Activated CD8-positive, alpha-beta T cell treated with anti-CD3 and anti-CD28 coated beads, Interleukin-2, amount 10 ng/mL, durations not matched to agents 7 days and 5 days (primary cell): ENCODE measurements at places on chromosomes 4 and X. TPM values are rescaled to one million over a fixed set of nuclear protein-coding genes. Genes with fewer than 3 reads are reported as not detected.
A peak's percentile ranks its signal among the peaks of the same experiment; 100 is the strongest.

ZNF518B gene
- 19.4 TPM for total RNA-seq

USP17L25 gene
- total RNA-seq, result not detected

PTTG2 gene
- total RNA-seq, result 2.2 TPM

CFAP99 gene
- not detected for total RNA-seq

APLN gene
- total RNA-seq, result 2.1 TPM

GDPD2 gene
- total RNA-seq, result 0.63 TPM

PHOX2B gene
- total RNA-seq, result not detected

PCDH19 gene
- total RNA-seq, result not detected

LDB2 gene
- total RNA-seq, result not detected

GRCh38 chr4:180664766-180665368 is 1578.3 kb upstream of the TENM3 start:
- DNase-seq, result peak; percentile 75

- DNase-seq, result no peak
Measured at GRCh38 chr4:144656850-144657249, 10.9 kb downstream of the HHIP start.

- no peak for DNase-seq
Measured at GRCh38 chr4:101287324-101287723, 60.0 kb downstream of the PPP3CA start.

DNA sequence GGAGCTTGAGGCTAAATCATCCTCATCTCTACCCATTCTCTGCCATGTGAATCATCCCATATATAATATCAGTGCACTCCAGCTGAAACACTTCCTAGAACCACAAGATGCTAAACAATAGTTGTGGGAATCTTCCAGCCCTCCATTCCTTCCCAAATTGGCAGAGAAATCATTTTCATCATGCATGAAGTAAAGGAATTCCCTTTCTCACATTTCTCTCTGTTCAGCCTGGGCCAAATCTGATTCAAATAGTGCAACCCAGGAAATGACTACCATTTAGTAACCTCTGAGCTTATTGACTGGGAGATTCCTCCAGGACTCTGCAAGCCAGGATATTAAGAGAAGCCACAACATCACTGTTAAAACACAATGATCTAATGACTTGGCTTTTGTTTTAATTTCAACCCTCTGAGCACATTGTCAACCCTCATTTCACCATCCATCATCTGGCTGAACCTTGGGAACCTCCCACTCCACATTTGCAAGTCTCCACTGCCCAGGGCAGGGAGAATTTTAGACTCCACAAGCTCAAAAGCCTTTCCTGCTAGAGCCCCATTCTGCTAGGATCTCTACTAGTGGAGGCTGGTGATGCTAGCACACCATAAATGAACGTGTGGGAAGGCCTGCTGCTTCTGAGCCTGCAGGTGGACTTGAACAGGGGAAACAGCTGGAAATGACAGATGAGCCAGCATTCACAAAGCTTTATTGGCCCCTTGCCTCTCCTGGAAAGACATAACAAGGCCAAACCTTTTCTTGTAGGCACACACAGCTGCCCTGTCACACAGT is 133.9 kb downstream of the TET2 start:
- DNase-seq, result no peak

GRCh38 chrX:36978886-36979285 is 29.3 kb upstream of the FAM47C start:
- no peak for DNase-seq

GRCh38 chrX:17566740-17567139 is 170.6 kb upstream of the SCML1 start:
- no peak for DNase-seq

GRCh38 chrX:153750127-153750774 is 13.8 kb upstream of the PLXNB3 start:
- DNase-seq, result no peak

GRCh38 chrX:49309401-49309981 is 6.0 kb downstream of the GAGE10 start:
- DNase-seq, result peak; percentile 22

DNA sequence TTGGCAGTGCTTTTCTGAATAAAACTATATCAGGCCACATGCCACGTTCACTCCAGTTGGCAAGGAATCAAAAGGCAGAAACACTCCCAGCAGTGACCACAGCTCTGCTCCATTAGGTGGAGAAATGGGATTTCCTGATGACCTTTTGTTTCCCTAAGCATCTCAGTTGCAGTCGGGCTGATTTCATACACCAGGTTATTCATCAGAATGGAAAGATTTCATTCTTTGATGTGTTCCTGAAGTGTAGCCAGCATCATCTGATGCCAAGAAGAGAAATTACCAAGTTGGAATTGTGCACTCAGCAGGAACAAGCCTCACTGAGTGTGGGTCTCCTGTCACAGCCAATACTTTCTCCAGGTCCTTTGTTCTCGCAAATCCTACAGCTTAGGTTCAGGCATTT is 193.7 kb downstream of the SPATA18 start:
- DNase-seq, result no peak

DNA sequence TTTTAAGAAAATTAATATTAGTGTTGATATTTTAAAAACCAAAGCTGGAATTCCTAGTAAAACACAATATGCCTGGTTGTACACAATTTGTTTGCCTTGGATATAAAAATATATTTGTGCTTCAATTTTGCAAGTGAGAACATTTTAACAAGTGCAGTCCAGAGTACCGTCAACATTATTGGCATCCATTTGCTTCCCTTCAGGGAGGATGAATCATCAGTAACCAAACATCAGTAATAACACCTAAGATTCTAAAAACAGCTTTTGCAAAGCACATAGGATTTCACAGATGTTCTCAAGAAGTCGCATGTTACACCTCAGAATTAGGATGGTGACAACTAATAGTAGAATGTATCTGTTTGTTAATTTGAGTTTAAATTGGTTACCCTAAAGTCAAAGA is 262.6 kb upstream of the BMP3 start:
- no peak for DNase-seq

DNA sequence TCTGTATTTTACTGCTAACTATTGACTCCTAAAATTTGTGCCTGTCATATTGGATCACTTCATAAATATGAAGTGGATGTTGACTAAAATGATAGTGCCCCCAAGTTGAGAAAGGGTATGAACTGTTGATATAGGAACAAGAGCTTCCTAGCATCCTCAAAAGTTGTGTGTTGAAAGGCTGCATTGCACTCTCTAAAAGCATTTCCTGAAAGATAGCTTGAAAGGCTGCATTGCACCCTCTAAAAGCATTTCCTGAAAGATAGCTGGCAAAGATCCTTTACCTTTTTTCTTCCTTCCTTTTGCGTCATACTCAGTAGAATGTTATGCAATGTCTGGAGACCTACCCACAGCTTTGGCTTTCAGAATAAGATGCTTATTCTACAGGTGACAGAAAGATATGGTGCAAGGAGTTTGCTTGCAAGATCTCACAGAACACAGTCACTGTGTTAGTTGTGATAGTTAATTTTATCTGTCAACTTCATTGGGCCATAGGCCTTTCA is 274.6 kb upstream of the GALNTL6 start:
- no peak for DNase-seq

- DNase-seq, result no peak
Measured at GRCh38 chr4:171235521-171235920, 577.7 kb upstream of the GALNTL6 start.

DNA sequence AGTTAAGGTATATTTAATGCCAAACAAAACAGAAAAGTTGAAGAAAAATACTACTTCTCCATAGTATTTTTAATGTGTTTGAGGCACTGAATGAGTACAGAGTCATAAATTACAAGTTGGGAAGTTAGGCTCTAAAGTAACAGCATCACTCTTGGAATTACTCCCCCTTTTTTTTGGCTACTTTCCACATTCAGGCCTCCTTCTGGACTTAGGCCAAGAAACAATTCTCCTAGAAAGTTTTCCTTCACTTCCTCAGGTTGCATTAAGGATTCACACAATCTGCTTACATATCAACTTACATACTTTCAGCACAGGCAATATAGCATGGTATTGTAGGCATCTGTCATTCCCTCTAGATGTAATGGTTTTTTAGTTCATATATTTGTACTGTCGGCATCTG is 52.1 kb downstream of the TMEM165 start:
- no peak for DNase-seq

- no peak for DNase-seq
Measured at GRCh38 chr4:2330091-2331042, 68.5 kb upstream of the MXD4 start.

DNA sequence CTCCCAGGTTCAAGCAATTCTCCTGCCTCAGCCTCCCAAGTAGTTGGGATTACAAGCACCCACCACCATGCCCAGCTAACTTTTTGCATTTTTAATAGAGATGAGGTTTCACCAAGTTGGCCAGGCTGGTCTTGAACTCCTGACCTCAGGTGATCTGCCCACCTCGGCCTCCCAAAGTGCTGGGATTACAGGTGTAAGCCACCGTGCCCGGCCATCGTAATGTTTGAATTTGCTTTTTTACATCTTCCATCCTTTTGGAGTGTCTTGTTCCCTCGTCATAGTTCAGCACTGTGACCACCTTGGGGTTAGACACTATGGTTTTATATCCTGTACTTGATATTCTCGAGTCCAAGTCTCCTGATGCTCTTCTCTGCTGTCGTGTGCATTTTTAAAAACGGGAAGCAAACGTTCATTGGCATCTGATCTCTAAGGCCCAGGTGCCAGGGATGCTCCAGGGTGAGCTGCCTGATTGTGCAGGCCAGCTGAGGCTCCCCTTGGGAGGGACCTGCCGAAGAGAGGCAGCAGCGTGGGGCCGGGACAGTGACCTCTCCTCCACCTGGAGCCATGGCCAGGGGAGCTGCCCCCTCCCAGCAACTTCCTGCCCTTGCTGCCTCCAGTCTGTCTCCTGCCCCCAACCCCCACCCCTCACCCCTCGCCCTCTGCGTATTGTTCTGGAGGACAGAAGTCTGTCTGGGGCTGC is 16.7 kb downstream of the DGKQ start:
- no peak for DNase-seq

DNA sequence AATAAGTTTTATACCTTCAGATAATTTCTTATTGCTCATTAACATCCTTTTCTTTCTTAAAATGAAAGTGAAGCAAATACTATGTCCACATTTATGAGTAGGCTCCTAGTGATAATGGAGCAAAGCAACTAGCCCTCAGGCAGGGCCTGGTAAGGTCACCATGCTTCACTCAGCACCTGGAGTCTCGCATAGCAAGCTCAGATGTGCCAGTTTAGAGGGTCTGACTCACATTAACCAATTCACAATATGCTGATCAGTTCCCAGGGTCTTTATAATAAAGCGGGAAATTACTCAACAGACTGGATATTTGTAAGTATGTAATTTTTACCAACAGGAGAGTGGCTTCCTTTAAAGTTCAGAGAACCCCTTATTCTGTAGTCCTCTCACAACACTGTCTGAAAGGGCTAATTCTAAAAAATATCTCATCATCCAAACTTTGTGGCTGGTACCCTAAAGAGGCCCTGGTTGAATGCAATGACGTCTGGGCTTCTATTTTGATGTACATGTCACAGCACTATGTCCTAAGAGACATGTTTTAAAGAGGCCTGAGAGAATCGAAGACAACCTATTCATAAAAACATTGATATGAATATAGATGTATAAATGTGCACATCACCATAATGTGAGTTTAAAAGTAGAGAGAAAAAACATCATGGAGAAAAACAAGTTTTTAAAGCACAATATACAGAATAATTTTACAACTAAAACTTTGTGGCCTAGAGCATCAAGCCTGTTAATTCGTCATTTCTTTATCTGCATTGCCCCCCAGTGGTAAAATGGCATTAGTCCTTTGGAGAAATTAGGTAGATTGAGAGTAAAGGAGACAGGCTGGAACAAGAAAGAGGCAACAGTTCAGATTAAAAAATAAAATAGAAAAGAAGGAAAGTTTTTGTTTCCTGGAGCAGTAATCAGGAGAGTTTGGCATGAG is 44.3 kb downstream of the IL21 start:
- DNase-seq, result peak; percentile 56

GRCh38 chr4:112109360-112110058 is 35.7 kb upstream of the FAM241A start:
- no peak for DNase-seq

DNA sequence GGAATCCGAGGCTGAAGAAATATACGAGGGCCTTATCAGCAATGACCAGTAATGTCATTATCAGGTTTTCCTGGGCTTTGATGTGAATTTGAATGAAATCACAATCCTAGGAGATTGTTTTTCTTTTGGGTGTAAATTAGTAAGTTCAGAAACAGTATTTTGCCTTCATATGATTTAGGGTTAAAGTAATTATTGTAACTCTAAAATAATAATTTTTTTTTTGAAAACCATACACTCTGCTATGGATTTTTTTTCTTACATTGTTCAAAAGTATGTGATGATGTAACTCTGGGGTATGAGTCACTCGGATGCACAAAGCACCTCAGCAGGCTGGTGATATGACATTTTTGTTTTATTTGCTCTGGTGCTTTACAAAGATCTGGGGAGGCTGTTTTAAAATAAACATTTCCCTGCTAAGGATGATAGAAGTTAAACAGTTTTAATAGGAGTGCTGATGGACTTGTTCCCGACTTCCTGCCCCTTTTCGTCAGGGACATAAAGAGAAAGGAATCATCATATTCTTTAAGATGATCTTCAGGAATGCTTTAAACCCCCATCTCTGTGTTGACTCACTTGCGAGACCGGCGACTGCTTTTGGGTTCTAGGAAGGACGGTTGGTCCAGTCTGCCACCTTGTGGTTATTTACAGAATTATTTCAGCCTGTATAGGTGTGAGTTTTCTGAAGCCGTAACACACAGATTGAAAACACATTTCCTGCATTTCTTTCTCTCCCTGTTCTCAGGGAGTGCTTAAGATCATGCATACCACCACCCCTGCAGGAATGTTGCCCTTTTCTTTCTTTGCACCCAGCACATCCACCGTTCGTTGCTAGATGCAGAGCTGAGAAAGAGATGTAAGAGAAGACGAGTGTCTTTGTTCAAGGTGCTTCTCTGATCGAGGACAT is 72.5 kb downstream of the RAPGEF2 start:
- peak; percentile 71 for DNase-seq

- DNase-seq, result no peak
Measured at GRCh38 chrX:56994375-56995270, 718 bp downstream of the SPIN3 start.

DNA sequence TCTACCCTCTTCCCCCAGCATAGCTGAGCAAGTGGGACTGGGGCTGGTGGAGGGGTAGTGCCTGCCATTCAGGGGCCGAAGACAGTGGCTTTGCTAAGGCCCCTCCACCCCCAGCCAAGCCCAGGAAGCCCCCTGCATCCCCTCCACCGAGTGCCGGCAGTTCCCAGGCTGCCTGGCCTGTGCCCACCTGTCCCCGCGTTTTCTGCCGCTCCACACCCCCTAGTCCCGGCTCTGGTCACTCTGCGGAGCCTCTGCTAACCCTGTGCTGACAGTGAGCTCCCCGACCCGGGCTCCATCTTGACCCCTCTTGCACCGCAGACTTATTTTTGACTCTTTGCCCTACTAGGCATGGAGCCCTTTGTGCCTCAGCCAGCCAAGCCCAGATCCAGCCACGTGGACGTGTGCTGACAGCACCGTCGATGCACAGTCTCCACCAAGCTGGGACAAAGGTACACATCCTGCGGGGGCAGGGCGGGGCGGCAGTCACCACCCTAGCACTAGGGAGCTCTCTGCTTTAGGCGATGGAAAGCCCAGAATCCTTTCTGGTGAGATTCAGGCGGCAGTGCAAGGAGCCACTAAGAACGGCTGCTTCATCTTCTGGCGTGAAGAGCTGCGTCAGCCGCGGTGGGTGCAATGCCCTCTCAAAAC is 96.6 kb downstream of the PHKA2 start:
- DNase-seq, result no peak

GRCh38 chr4:47349326-47349725 is 114.2 kb downstream of the COMMD8 start:
- DNase-seq, result no peak
